ENCODE measurements at places on chromosomes 13 and 19.

GRCh38 chr19:7349231-7349591 lies 474 bp downstream of the ARHGEF18 start:
- DNase-seq = no peak

DNA sequence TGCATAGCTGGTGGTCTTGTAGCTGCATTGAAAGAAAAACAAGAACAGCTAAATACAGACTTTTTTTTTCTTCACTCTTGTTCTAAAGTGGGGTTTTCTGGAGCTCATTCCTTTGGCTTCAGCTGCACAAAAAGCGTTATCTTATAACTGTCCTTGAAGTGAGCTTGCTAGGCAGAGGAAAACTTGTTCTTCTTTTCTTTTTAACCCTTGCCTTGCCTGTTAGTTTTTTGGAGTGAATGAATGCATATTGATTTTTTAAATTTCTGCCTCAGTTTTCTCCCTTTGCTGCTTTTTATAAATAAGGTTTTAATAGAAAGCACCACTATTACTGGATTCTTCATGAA lies 1.5 kb downstream of the ZNF765 start:
- no peak for DNase-seq

GRCh38 chr19:45346449-45346848 lies 5.9 kb downstream of the KLC3 start:
- DNase-seq = no peak

DNA sequence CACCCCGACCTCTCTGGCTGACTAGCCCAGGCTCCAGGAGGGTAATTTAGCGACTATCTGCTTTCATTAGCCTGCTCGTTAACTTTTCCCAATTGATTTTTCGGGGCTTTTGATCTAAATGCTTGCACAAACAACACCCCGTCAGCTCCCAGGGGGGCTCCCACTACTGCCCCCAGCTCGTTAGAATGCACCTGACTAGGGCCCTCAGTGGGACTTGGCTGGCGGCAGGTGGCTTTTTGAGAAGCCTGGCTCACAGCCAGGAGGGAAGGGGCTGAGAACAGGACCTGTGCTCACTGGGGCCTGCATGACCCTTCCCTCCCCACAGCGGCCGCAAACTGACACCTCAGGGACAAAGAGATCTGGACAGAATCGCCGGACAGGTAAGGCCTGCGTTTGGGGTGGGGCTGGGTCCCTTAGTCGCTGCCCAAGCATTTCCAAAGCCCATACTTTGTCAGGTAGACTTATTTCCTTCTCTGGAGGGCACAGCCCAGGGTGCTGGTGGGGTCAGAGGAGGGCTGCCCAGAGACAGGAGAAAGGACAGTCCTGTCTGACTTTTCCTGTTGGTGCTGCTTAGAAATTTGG lies 7.6 kb upstream of the CD79A start:
- DNase-seq = no peak
